NCI-H510A (cell line): ENCODE measurements at places on chromosomes 1 and 21.

DNA sequence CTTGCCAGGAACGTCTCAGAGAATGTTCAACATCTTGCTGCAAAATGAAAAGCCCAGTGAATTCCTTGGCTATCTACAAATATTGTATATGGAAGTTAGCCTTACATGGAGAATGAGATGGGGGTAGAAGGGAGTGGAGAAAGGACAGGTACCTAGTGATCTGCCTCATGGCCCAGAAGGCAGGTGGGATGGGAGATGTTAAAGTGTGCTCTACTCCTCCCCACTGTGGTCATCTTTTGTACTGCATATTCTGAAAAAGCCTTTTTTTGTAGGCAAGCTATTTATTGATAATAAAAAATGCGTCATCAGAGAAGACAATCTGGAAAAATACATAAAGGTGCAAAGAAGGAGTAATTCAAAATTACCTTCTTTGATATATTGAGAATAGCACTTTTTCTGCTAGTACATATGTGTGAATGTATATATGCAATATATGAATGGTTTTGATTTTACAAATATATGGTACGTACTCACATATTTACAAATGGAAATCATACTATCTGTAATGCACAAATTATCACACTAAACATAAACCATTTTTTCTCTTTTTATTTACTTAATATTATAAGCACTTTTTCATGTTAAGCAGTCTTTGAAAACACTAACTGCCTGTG lies 19.1 kb upstream of the SLC5A9 start:
- no peak for DNase-seq

DNA sequence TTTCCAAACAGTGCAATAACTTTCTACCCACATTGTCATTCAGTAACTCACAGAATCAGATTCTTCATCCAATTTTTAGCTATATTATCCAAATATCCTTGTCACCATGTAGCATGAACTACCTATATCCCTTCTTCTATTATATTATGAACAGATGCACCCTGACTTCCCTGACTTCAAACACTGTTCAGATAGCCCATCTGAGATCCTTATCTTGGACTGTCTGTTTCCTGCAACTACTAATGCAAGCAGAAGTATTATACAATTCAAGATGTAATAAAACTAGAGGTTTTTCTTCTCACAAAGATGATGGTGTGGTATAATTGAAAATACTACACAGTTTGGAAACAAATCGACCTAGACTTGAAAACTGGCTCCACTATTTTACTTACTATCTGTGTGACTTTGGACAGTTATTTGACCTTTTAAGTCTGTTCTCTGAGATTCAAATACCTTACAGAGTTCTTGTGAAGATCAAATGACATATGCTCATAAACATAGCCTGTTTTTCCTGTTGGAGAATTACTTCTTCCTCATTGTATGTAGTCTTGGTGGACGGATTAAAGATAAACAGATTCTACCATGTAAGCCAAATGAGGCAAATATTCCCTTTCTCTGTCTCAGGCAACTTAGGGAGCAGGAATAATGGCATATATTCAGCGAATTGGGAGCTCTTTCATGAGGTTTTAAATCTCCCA lies 407.9 kb upstream of the ZRANB2 start:
- no peak for DNase-seq

- peak; percentile 12 for DNase-seq
These were observed 213.0 kb downstream of the CAMTA1 start for GRCh38 chr1:6998267-6998666.

DNA sequence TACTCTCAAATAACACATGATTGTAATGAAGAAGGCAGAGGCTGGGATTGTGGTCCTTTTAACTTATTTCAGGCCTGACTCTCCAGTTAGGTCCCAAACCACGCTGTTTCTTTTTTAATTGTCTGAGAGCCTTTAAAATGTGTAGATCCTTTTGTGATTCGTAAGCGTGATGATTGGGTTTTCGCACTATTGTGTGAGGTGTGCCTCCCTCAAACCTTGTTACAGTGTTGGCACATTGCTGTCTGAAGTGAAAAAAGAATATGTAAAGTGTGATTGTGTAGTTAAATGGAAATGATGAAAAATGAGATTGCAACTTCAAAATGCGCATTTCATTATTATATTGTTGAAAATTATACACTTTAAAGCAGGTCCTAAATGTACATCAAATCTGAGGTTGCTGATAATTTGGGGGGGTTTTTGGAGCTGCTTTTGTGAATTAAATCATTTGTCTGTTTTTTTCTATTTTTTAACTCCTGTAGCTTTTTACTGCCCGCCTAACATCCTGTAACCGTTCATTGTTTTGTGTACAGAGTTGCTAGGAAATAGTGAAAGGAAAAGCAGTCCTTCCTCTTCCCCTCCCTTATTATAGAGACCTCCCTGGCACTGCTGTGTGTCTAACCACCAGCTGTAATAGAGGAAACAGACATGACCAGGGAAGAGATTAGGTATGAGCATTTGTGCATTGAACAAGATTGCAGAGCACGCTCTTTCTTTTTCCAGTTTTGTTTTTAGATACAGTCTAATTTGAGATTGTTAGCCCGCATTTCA lies 43.3 kb downstream of the IARS2 start:
- no peak for DNase-seq

DNA sequence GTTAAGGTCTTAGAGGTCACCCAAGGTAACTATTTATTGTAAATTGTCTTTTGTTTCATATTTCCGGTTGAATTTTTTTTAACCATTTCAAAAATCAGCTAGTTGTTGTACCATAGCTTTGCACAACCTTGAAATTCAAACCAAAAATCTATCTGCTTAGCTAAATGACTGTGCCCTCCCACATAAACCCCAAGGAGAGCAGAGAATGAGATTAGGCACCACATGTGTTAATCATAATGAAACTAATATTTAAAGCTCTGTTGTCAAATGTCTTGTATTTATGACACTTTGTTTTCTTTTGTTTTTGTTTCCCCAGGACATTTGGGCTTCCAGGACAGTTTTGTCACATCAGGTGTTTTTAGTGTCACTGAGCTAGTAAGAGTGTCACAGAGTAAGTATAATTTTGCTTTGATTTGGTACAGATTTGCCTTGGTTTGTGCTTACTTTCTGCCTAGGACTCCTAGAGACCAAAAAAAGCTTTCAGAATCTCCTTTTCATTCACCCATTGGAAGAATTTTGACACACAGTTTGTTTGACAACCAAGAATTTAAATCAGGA lies 249.9 kb downstream of the NFIA start:
- DNase-seq = no peak

DNA sequence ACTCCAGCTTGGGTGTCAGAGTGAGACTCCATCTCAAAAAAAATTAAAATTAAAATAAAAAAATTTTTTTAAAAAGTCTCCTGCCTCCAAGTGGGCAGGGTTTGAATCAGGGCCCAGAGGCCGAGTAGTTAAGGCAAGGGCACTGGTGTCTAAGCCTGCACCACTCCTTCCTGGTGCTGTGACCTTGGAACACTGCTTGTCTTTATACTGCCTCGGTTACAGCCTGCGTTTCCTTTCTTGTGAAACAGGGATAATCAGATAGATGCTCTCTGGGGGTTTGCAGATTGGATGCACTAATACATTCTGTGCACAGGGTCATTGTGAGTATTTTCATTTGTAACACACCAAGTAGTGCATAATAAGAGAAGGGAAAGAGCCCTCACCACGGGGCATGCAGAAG lies 58.4 kb upstream of the EFHD2 start:
- no peak for DNase-seq

DNA sequence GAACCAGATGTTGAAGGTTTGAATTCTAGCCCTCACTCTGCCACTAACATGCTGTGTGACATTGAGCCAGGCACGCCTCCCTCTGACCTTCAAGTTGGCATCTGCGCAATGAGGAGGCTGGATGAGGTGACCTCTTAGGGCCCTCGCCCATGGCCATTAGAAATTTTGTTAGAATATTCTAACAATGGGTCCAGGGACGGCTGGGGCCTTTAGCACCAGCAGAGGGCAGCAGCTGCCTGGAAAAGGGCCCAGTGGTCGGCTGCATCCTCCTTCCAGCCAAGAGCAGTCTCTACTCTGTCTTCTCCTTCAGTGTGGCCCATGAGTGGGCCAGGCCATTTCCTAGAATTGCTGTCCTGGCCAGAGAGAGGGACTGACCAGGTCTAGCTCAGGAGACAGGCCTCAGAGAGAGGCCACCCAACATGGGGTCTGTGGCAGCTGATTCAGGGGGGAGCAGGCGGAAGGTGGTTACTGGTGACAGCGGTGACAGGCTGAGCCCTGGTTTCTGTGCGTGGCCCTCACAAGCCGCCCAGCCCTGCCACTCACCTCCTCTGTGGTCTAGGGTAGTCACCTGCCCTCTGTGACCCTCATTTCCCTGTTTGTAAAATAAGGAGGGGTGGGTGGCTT lies 101.3 kb upstream of the ACTL8 start:
- no peak for DNase-seq

DNA sequence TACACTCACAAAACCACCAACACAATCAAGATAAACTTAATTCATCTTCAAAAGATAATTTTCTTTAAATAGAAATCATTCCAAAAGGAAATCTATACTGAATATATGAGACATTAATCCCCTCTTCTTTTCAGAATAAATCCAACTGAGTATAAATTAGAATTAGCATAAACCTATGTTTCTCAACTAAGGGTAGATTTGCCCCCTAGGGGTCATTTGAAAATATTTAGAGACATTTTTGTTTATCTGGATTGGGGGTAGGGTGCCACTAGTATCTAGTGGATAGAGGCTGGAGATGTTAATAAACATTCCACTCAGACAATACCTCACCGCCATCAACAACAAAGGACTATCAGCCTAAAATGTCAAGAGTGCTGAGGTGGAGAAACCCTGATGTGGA lies 6.5 kb upstream of the TNFSF4 start:
- no peak for DNase-seq

DNA sequence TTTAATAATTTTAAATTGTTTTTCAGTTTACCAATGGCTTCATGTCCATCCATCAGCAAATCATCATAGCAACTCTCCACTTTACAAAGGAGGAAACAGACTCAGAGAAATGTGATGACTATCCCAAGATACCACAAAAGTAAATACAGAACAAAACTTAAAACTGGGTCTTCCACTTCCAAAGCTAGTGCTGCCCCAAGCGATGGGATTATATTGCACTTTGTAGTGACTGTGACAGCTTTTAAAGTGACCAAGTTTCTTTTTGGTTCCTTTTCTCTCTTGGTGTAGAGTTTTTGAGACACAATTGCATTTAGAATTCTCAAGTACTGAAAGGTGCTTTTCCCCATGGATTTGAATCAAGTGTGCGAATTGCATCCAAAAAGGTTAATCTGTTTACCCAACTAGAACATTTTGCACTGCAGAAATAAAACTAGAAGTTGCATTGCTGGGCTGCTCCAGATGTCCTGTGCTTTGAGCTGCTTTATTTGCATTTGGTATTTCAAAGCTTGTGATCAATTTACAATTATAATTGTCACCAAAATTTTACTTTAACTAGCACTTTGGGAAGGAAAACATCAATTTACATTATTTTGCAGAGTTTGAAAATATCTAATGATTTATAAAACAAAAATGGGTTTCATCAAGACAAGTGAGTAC lies 320.2 kb downstream of the PDE4B start:
- DNase-seq = no peak

- DNase-seq = no peak
These were observed 29.5 kb downstream of the PEX14 start for GRCh38 chr1:10504249-10504648.

DNA sequence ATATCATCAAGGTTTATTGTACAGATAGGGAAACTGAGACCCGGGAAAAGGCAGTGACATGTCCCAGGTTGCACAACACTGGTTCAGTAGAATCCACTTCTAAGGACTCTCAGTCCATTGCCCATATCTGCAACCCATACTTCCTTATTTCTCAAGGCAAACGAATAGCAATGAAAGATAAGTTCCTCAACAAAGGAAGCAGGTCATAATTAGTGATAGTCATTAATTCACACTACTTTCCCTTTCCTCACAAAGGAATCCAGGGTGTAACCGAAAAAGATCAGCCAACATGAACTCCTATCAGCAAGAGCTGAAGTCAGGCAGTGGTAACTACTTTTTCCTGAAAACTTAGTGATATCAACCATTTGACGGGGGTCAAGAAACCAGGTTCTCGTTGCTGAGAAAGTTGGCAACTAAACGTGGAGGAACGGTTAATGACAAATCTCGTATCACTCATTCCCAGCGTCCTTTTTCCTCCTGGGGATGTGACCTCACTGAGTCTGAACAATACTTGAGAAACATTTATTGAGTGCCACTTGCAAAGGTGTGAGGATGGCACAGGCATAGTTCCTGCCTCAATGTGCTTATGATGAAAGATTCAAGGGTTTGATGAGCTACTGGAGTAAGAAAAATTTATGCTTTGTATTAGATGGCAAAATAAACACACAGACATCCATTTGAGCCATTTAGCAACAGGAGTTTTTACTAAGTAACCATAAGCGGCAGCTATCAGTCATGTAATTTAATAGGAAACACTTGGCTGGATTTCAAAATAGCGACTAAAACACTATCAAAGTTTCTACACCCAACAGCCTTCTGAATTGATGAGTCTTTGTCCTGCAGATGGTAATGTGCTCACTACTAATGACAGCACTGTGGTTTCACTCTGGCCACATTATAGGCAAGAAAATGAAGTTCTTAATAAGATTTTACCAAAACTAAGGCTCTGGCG lies 82.3 kb downstream of the PLPP3 start:
- DNase-seq = no peak

GRCh38 chr1:32900956-32901822 lies at the start of gene TMEM54:
Gene TMEM54, minus strand, starts transcription at chr1:32901389. Its CDS starts 151 bp downstream, at chr1:32901238.
- peak; percentile 48 for DNase-seq

GRCh38 chr1:224497714-224498573 lies 63.3 kb upstream of the WDR26 start:
- no peak for DNase-seq

DNA sequence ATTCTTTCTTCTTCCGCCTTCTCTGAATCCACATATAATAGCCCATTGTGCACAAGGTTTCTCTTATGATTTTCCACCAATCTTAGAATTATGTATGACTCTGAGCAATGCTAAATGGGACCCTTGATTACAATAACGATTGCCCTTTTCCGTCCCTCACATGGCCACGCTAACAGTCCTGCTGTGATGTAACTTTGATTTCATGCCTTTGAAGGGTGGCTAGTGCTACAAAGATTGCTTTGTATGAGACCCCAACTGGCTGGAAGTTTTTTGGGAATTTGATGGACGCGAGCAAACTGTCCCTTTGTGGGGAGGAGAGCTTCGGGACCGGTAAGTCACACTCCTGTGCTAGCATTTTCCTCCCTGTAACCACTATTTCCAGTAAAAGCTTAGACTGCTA lies 45.3 kb downstream of the PGM1 start:
- no peak for DNase-seq

GRCh38 chr1:228500901-228501871 lies 14.0 kb downstream of the RNF187 start:
- DNase-seq = no peak

DNA sequence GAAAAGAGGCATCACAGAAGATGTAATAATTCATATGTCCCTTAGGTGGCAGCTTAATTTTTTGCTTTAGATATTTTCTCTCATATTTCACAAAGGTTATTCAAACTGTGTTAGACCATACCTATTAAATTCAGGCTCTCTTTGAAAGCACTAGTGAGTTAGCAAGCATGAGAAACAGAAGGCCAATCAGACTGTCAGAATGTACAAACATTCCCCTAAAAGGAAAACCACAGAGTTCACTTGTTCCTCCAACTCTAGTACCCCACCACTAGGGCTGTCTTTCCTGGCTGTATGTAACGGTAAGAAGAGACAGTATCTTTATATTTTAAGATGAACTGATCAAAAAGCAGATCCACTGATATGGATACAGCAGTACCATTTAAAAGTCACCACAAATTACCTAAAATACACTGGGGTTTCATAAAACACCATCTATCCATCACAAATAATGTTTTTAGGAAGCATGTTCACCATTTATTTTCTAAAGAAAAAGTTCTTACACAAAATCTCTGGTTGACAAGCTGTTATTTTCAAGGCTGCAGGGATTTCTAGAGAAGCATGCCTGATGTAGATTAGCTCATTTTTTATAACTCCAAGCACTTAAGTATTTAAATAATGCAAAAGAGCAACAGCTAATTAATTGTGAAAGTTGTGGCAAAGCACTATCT lies 1.8 kb downstream of the ARPC5 start:
- no peak for DNase-seq
